Colonic mucosa (tissue), 4 donors: ENCODE measurements at places on chromosomes 4 and X. TPM values are rescaled to one million over a fixed set of nuclear protein-coding genes. Genes with fewer than 3 reads are reported as not detected.

SOD3 gene
- total RNA-seq = 22.3 TPM

MAGEA12 gene
- 0.20 TPM for total RNA-seq

XPNPEP2 gene
- total RNA-seq = 11.7 TPM

- DNase-seq = no peak
Measured at GRCh38 chr4:110309675-110310074, 111.3 kb upstream of the ELOVL6 start.

DNA sequence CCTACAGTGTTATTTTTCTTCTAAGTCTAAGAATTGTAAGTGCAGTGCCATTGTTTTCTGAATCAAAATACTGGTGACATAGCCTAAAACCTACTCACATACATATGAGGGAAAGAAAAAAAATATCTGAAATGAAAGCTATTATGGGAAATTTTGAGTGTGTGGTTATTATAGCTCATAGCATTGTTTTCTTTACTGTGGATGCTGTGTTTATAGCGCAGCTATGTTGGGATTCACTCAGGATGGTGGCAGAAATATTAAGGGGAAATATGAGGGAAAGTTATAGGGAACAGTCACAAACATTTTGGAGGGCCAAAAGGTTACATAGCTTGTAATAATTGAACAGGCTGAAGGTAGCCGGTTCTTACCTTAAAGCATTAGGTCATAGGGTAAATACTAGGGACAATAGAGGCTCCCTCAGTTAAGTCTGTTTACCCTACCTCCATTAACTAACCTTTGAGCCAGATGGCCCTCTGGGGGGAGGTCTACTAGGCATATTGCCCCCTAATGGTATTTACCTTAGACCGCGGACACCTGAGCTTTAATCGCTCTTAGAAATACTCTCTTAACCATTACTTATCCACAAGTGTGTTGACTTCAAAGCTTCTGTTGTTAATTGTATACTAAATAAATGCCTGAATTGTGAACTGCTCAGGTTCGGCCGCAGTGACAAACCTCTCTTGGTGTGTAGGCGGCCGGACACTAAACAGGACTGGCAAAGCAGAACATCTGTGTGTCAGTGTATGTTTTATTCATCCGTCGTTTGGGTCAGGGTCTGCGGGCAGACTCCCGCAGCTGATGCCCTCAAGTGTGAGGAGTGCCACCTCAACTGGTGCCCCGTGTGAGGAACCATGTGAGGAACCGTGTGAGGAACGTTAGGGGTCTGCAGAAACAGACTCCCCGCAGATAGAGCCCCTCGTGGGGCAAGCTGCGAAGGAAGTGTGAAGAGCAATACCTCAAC is 21.3 kb upstream of the SULT1B1 start:
- no peak for DNase-seq

GRCh38 chrX:132590350-132591026 is 101.7 kb upstream of the MBNL3 start:
- DNase-seq = no peak

GRCh38 chr4:105555409-105555808 is 3.0 kb downstream of the ARHGEF38 start:
- DNase-seq = no peak

DNA sequence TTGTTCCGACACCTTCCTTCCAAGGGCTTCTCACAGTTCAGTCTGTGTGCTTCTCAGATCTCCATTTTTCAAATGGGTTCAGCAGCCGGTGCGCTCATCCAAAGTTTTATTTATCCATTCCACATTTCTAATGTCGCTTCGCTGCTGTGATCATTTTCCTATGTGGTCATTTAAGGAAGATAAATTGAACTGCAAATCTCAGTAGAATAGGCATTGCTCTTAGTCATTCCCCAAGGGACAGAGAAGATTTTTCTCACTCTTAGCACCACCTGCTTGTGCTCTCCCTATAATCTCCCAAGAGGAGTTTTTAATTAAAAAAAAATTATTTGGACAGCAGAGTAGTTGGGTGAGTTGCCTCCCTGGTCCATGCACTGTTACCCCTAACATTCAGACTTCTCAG is 278.9 kb upstream of the GATB start:
- DNase-seq = no peak

DNA sequence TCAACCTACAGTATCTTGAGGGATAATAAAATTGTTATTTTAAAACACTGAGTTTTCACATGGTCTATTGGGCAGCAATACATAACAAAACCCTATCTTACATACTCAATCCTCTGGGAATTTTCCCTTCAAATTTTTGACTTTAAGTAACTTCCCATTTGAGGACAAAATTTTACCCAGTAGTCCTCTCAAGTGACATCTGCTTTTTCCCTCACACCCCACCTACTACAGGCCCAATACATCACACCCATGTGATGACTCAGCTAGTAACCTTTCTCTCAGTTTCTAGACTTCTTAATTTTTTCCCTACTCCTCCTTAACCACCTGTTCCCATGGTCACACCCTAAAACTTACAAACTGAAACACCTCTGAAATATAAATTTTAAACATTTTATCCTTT is 12.2 kb upstream of the RAP1GDS1 start:
- no peak for DNase-seq

DNA sequence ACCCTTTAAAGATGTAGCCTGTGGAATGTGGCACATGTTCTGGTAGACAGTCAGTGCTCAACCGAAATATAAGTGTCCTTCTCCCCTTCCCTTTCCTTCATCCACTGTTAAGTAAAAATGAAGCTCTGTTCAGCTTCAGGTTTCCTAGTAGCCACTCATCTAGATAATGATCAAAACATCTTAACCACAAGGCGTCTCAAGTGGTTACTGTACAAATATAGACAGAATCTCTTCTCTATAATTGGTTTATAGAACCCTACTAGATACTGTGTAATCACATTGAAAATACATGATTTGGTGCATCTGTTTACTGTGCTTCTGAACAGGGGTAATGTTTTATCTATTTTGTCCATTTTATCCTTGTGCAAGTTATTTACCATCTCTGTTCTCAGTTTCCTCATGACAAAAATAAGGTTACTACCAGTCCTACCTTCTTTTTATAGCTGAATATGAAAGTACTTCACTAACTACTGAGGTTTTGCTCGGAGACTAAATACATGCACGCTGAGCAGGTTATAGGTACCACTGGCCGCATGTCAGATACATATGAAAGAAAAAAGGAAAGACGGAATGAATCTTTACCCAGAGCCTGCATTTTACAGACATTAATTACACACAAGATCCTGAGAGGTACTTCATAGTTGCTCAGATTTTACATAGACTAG is 20.3 kb upstream of the SLC25A4 start:
- DNase-seq = no peak

GRCh38 chr4:75821966-75822365 is 80.3 kb downstream of the PPEF2 start:
- DNase-seq = no peak

- no peak for DNase-seq
Measured at GRCh38 chr4:74237425-74237966, 70.8 kb upstream of the EPGN start.

- no peak for DNase-seq
Measured at GRCh38 chr4:184421533-184422155, 52.7 kb downstream of the IRF2 start.

DNA sequence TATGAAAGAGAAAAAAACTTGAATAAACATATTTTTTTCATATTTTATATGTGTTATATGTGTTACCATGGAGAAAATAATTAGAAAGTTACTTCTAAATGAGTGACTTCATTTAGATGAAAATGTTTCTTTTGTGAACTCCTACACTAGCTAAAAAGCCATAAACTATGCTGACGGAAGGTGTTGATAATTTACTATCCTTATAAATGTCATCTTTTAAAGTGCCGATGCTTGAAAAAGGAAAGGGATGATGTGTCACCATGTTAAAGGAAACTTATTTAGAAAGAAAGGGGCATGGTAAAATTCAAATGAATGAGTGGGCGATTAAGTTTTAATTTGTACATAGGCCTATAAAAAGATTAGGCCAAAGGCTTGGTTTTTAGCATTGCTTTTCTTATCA is 133.8 kb downstream of the SPRY1 start:
- no peak for DNase-seq

DNA sequence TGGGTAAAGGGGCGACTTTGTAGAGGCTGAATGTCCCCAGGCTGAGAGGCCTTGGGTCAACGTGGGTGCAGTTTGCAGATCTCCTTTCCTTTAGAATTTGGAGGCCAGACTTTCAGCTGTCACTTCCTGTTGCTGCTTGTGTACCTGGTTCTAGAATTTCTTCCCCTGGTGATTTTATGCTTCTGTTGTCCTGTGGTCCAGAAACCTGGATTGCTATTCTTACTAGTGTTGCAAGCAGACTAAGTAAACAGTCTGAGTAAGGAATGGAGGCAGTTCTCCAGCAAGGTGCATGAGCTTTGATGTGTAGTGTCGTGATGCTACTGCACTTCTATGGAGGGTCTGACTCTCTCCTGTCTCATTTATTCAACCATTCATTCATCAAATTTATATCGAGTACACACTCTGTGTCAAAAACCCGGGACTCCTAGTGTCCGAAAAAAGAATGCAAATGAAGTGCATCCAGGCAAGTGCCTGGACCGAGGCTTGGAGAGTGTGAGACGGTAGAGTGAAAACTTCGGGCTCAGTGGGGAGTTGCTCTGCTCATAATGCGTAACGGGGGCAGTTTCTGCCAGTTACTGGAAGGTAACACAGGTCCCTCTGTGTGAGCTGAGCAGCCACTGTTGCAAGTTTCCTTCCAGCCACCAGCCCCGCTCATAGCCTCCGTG is 83.3 kb downstream of the SORCS2 start:
- DNase-seq = no peak

DNA sequence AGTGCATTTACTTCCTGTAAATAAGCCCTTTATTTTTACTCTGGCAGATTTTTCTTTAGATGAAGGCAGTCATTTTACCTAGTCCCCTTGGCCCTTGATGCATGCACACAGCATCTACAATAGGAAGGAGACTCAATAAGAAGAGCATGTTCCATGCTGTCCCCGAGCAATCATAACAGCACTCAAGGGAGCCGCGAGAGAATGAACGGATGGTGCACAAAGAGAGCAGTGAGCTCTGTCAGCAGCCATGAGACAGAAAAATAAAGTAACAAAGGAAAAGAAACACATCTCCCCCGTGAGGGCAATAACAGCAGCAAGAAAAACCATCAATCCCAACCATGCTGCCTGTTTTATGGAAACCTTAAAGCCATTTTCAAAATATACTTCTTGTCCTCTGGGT is 11.9 kb downstream of the SMIM31 start:
- DNase-seq = no peak

GRCh38 chr4:52840531-52841370 is 21.4 kb upstream of the RASL11B start:
- no peak for DNase-seq

- DNase-seq = no peak
Measured at GRCh38 chrX:85024044-85024443, 20.4 kb downstream of the APOOL start.
